Ascending aorta (tissue), 2 donors: ENCODE measurements at places on chromosomes 6 and 20. TPM values are rescaled to one million over a fixed set of nuclear protein-coding genes. Genes with fewer than 3 reads are reported as not detected.

The C6orf15 gene
- not detected for total RNA-seq

DNA sequence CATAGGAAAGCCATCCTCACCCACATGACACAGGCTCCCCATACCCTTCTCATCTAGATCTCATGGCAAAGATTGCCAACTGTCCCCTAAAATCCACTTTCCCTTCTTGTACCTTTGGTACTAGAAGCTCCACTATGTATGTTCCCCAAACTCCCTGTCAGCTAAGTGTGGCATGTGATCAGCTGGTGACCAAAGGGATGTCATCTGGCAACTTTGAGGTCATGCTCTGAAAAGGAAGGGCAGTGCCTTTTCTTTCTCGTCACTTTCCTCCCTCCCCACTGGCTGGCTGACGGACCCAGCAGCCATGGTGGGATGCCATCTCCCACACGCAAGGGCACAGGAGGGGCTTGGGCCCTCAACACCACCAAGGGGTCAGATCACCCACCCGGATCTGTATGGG, 23.8 kb upstream of the TAF8 start:
- no peak overlapping the region for H3K27ac ChIP-seq
- DNase-seq, result no peak
- no peak overlapping the region for H3K4me3 ChIP-seq
- H3K4me1 ChIP-seq, result no peaks in the 10 kb centered on the region

DNA sequence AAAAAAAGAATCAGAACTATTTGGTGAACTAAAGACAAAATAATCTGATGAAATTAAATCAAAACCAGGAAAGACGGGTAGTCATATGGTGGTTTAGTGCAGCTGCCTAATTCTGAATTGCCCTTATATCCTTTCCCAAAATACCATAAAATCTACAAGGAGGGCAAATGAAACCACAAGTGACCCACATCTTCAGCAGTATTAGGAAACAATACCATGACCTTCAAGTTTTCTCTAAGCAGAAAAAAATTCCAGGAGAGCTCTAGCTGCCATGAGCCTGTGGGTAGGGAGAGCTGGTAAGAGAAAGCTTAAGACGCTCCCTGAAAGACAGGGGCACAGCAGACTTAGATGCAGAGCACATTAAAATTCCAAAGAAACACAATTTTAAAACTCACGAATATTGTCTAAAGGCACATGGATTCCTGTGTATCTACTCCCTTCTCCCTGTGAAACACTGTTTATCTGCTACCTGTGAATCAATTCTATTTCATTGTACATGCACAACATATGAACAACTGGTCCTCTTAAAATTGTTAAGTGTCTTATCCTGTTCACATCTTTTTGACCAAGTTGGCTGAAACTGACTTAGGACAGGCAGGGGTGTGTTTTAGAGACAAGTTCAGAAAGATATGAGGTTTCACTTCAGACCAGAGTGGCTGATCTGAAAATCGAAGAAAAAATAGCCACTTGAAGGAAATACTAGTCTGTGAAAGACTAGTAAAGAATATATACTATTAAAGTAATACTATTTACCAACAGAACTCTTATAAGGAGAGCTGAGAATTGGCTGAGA, 153.6 kb upstream of the SHLD1 start:
- H3K27me3 ChIP-seq, result no peaks in the 10 kb centered on the region
- no peak overlapping the region for H3K4me3 ChIP-seq
- no peak for DNase-seq
- H3K27ac ChIP-seq, result no peak overlapping the region
- no peaks in the 10 kb centered on the region for H3K4me1 ChIP-seq

The PROKR2 gene
- not detected for total RNA-seq

DNA sequence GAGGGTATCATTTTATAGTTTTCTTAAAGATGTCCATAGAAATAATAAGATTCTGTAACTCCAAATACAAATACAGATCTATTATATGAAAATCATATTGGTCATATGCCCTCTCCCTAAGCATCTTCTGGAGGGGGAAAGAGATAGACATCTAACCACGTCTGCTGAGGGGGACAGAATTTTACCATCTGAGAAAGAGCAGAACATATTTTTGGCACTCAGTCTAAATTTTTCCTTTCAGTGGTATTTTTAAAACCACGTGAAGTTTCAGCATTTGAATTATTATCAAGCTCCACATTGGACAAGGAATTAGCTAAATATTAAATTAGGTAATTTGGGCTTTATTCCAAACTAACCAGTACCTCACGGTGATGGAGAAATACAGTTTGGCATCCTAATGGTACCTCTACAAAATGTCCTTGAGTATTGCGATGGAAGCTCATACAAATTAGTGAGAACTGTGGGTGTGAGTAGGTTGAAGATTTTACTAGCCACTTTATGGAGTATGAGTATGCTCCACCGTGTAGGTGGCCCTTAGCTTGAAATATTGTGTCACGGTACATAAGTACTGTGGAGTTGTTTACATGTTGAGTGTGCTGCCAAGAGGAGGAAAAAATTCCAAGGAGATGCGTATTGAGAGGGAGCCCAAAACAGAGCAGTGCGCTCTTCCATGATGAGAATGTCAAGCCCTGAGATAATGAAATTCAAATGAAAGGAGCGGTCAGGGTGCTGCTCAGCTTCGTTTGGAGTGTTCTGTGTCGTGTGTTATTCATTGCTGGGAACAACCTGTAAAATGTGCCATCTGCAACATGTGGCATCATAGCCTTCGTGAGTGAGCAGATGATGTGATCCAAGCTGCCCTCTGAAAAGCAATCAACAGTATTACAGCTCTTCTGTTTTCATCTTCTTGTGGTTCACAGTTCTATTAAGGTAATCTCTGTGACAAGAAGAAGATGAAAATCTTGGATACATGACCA, 48.4 kb upstream of the PHACTR2 start:
- no peak for DNase-seq
- no peaks in the 10 kb centered on the region for H3K27me3 ChIP-seq
- H3K27ac ChIP-seq, result no peak overlapping the region
- H3K4me1 ChIP-seq, result no peaks in the 10 kb centered on the region
